A172 (cell line): ENCODE measurements at places on chromosomes 11 and 22. TPM values are rescaled to one million over a fixed set of nuclear protein-coding genes. Genes with fewer than 3 reads are reported as not detected.

Gene TBX1
- total RNA-seq, result 3.7 and 7.4 TPM in 2 replicates

Gene GUCY1A2
- 0.02 and 0.07 TPM in 2 replicates for total RNA-seq

GRCh38 chr11:68430801-68431200 is 29.8 kb upstream of the PPP6R3 start:
- no peak for DNase-seq

Gene OR10D3
- not detected in 2 replicates for total RNA-seq

DNA sequence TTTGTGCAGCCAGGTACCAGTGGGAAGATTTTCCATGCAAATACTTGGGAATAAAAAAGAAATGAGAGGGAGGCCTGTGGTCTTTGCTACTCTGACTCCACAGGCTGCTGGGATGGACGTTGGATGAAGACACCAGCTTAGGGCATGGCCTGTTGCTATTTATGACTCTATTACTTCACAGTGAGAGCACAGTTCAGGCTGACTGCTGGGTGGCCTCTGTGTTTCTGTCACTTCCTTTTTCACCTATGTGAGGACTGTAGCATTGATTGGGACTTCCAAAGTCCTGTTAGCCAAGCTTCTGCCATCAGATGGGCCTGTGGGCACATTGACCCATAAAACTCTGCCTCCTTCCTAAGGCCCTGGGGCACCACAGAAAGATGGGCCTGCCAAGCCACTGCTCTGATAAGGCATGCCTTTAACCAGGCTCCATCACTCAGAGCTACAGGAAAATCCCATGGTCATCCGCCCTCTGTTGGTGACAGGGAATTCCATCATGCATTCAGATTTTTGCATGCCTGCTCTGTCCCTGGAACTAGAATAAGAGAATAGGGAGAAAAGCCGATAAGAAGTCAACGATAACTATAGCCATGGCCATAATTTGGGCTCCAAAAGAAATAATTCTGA is 64.6 kb downstream of the KCNJ1 start:
- peak; percentile 32 for DNase-seq

Gene F2
- not detected in 2 replicates for total RNA-seq

DNA sequence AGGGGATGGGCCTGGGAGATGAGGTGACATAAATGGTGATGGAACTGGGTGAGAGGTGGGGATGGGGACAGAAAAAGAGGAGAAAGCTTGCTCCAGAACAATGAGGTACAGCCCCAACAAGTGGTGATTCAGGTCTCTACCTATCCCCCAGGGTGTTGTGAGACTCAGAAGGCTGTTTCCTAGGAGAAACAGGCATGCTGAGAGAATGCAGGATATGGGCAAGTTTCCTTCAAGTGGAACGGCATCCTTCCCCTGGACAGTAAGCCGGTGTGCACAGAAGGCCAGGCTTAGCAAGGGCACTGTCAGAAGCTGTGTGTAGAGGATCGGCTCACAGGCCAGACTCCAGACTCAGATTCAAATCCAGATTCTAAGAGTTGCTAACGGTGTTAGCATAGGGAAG is 34.1 kb upstream of the CRTAM start:
- no peak for DNase-seq

- no peak for DNase-seq
These were observed 261.9 kb upstream of the PLET1 start for GRCh38 chr11:112522536-112522935.

Gene OR5D18
- total RNA-seq, result not detected in 2 replicates

GRCh38 chr11:119116235-119116594 is 5.2 kb upstream of the HINFP start:
- no peak for DNase-seq

Gene PIM3
- 41.7 and 48.7 TPM in 2 replicates for total RNA-seq

Gene OR56A1
- not detected in 2 replicates for total RNA-seq

GRCh38 chr11:57651408-57651807 is 1.7 kb upstream of the YPEL4 start:
- no peak for DNase-seq

GRCh38 chr11:12441231-12441861 is 64.0 kb downstream of the PARVA start:
- peak; percentile 48 for DNase-seq

DNA sequence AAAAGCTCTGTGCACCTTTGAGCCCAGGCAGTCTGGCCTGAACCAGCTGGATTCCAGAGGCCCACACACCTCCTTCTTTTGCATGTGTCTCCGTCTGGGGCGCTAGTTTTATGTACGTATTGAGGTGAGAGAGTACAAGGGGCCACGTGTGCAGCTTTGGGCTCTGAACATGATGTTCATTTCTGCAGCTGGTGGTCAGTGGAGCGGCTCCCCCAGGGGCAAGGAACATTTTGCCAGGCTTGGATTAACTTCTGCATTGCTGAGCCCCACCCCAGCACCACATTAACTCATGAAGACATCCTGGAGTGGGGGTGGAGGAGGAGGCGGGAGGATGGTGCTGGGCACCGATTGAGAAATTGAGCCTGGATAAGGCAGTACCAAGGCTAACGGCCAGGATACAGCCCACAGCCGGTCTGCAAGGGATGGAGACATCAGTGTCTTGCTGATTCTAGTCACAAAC is 13.8 kb downstream of the USP2 start:
- DNase-seq, result no peak

- peak; percentile 67 for DNase-seq
These were observed 9.1 kb downstream of the SLC3A2 start for GRCh38 chr11:62889484-62890437.

Gene GSTT2B
- total RNA-seq, result 6.3 and 7.5 TPM in 2 replicates

DNA sequence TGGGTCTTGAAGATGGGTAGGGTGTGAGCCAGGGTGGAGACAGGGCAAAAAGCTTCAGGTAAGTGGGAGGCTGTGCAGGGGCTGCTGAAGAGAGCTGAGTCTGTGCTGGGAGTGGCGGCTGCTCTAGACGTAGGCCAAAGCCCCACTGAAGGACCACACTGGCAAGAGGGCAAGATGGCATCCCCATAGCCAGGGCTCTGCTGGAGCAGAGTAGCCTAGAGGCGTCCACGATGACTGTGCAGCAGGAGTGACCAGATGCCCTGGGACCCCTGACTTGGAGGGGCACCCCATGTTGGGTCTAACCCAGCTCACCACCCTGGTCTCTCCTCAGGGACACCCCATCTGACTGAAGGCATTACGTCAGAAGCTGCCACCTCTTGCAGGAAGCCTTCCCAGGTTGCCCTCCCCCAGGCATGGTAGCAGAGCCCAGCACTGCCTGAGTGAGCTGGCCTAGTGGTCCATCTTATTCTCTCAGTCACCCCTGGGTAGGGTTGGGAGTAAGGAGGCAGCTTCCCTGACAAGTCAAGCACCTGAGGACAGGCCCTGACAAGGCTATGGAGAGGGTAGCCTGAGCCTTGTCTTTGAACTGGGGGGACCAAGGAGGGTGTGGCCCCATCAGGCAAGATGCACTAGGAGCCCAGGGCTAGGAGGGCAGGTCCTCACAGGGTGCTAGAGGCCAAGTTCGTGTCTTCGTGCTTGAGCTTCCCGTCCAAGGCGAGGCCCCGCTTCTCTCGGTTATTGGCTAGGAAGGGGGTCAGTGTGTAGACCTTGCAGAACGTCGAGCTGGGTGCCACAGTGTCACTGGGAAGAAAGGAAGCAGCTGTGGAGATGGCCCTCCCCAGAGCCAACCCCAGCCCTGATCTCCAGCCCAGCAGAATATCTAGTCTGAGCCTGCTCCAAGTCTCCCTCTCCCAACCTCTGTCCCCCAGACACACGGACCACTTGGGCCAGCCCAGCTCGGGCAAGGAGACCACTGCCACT is 33.1 kb downstream of the TPBGL start:
- DNase-seq, result no peak

DNA sequence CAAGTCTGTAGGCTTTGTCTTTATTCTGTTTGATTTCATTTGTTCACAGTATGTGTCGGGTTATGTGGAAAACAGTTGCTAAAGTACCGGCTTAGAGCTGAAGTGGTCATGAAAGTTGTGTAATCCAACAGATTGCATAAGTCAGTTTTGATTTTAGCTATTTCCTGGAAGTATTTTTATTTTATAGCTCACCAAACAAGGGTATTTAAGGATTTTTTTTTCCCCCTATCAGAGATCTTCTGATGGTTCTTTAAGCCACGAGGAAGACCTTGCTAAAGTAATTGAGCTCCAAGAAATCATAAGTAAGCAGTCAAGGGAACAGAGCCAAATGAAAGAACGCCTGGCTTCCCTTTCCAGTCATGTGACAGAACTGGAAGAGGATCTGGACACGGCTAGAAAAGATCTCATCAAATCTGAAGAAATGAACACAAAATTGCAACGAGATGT is 55.9 kb downstream of the PPFIA1 start:
- DNase-seq, result no peak

DNA sequence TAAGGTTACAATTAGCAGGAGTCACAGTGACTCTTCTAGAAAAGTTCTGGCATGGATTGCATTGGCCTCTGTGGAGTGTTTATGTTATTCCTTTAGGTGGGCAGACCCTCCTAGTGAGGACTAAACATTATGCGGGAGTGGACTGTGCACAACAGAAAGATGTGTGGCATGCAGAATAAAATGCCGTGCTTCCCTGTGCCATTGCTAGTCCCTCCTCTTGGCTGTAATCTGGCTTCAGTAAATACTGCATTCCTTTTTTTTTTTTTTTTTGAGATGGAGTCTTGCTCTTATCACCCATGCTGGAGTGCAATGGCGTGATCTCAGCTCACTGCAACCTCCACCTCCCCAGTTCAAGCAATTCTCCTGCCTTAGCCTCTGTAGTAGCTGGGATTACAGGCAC is 45.0 kb downstream of the SLC5A1 start:
- no peak for DNase-seq

- DNase-seq, result no peak
These were observed 48.1 kb downstream of the RPL27A start for GRCh38 chr11:8730697-8731020.

Gene CNIH2
- 0.72 and 1.9 TPM in 2 replicates for total RNA-seq

- no peak for DNase-seq
These were observed 172.0 kb downstream of the UVRAG start for GRCh38 chr11:75986966-75987365.

GRCh38 chr22:36125434-36125833 is 35.1 kb downstream of the APOL3 start:
- no peak for DNase-seq

- no peak for DNase-seq
These were observed 23.4 kb downstream of the SLN start for GRCh38 chr11:107688322-107688918.

Gene SF3A1
- 25.1 and 39.8 TPM in 2 replicates for total RNA-seq

Gene PPP1R14B
- total RNA-seq, result 455 and 478 TPM in 2 replicates

DNA sequence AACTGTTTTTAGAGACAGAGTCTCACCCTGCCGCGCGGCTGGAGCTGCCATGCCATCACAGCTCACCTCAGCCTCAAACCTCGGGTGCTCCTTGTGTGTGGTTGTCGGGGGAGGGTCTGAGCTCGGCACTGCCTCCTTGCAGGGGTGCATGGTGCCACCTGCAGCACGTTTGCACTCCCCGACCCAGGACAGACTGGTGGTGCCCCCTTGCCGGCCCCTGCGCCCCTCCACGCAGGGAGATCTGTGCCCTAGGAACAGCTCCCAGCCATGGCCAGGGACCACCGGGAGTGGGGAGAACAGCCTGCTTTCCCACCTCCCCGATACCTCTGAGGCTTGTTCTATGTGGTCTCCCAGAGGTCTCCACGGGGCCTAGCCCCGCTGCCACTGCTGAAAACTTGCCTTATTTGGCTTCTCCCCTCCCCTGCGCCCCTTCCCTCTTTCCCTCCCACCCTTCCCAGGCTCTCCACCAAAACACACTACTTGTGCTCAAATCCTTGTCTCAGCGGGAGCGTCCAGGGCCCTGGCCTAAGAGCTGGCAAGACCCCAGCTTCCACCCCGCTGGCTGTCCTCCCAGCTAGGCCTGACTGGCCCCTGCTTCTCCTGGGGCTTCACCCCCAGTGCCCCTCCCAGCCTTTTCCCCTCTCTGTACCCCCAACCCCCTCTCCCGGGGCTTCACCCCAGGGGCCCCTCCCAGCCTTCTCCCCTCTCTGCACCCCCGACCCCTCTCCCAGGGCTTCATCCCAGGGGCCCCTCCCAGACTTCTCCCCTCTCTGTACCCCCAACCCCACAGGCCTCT is 13.4 kb upstream of the TPCN2 start:
- DNase-seq, result no peak

DNA sequence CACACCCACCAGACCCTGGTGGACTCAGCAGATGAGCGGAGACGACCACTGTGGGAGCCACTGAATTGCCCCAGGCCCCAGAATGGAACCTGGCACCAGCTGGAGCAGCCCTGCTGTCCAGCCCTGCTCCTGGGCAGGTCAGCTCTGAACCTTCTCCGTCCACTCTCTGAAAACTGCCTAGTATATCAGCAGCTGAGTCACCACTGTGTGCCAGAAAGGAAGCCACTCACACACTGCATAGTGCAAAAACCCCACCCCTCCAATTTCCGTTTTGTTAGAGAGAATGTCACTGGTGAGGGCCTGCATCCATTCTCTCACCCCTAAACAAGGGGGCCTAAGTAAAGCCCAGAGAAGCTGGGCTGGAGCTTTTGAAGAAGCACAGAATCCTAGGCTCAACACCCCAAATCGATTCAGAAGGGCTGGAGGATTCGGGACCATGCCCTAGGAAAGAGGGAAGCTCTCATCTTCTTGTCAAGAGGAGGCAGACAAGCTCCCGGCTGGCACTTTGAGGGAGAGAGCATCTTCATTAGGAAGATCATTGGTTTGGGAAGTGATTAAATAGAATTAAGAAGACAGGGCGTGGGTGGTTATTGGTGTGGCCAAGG is 44.5 kb downstream of the GALNT18 start:
- peak; percentile 80 for DNase-seq

GRCh38 chr11:58659910-58660570 is 37.6 kb downstream of the CNTF start:
- DNase-seq, result no peak

GRCh38 chr22:27105142-27106025 is 448.0 kb downstream of the MIAT start:
- DNase-seq, result peak; percentile 43

DNA sequence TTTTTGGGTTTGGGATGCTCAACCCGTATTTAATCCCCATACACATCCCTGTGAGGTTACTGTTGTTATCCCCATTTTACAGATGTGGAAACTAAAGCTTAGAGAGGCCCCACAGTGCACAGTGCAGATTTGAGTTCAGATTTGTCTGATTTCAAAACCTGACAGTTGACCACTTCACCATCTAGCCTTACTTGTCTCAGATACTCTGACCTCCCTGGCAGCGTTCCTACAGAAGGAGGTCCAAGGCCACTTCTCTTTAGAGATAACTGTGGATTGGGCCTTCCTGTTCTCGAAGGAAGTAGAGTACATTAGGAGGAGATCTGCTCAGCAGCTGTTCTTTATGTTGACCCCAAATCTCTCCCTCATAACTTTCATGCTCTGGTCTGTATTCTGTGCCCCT is 46.7 kb upstream of the CTTN start:
- DNase-seq, result no peak

GRCh38 chr11:13661074-13661623 is 7.3 kb upstream of the FAR1 start:
- no peak for DNase-seq

Gene RBMXL2
- total RNA-seq, result not detected in 2 replicates

Gene OR51B5
- total RNA-seq, result 17.4 and 17.7 TPM in 2 replicates

GRCh38 chr22:20724676-20725454 is 49.0 kb upstream of the SERPIND1 start:
- DNase-seq, result no peak

GRCh38 chr22:31238057-31238456 is 26.0 kb downstream of the LIMK2 start:
- DNase-seq, result no peak
